ENCODE measurements at places on chromosomes 2 and 18.

- no peak for DNase-seq
These were observed 276.9 kb downstream of the SRBD1 start for GRCh38 chr2:45334205-45334604.

GRCh38 chr2:72080286-72081145 lies 67.1 kb downstream of the CYP26B1 start:
- no peak for DNase-seq

GRCh38 chr2:239578381-239578780 lies 177.6 kb upstream of the HDAC4 start:
- no peak for DNase-seq

- no peak for DNase-seq
These were observed 69.1 kb upstream of the B3GNT7 start for GRCh38 chr2:231326404-231326803.

GRCh38 chr2:46850742-46851141 lies 64.9 kb downstream of the MCFD2 start:
- DNase-seq = no peak
